ENCODE measurements at places on chromosomes 4 and X.

- no peak for DNase-seq
These were observed 31.5 kb downstream of the IRS4 start for GRCh38 chrX:108704839-108705238.

GRCh38 chr4:243426-243825, 61.8 kb downstream of the ZNF732 start:
- no peak for DNase-seq

GRCh38 chrX:108025954-108026600, 18.8 kb upstream of the VSIG1 start:
- no peak for DNase-seq

GRCh38 chrX:103376979-103377324, 614 bp downstream of the BEX3 start:
- DNase-seq, result peak; percentile 11

DNA sequence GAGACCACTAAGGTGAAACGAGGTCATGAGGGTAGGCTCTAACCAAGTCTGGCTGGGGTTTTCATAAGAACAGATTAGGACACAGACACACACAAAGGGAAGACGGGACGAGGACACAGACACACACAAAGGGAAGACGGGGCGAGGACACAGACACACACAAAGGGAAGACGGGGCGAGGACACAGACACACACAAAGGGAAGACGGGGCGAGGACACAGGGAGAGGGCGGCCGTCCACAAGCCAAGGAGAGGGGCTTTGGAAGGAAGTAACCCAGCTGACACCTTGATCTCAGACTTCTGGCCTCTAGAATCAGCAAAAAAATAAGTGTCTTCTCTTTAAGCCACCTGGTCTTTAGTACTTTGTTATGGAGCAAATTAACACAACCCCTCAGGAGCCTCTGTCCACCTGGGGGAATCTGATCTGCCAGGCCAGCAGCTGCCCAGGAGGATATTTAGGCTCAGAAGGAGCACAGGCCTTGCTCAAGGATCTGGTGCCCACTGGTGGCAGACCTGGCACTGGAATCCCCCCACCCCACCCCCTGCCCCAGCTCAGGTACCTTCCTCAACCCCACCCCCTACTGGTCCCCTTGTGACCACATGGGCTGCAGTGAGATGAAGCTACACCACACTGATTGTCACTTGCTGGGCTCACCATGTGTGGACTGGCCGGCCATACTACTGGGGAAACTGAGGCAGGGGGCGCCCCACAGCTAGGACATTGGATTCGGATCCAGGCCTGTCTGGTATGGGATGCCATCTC, 2.8 kb downstream of the ABLIM2 start:
- DNase-seq, result no peak

GRCh38 chr4:70714079-70714887, 7.5 kb upstream of the RUFY3 start:
- no peak for DNase-seq

DNA sequence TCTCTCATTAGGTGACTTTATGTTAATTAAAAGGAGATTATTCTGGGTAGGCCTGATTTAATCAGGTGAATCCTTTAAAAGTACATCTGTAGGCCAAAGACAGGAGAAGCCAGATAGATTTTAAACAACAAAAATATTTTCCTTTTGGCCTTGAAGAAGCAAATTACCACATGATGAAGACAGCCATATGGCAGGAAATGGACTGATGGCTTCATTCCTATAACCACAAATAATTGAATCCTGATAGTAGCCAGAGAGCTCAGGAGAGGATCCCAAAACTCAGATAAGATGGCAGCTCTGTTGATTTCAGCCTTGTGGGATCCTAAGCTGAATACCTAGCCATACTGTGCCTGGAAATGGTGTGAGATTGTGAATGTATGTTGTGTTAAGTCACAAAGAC, 66.1 kb upstream of the PRKX start:
- DNase-seq, result no peak

DNA sequence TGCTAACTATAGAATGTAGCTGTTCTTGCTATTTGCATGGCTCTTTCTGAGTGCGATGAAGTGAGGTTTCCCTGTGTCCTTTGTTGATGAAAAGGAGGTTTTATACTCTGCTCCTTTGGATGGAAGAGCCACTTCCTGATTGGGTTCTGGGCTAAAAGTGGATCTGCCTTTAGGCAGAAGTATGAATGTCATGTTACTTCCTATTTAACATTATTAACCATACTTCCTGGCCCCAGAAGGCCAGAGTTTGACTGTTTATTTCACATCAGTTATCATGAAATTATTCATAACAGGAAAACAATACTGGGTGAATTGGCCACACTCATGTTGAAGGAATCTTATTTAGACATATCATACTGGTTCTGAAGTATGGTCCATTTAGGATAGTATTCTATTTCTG, 386.2 kb downstream of the PCDH7 start:
- DNase-seq, result no peak

DNA sequence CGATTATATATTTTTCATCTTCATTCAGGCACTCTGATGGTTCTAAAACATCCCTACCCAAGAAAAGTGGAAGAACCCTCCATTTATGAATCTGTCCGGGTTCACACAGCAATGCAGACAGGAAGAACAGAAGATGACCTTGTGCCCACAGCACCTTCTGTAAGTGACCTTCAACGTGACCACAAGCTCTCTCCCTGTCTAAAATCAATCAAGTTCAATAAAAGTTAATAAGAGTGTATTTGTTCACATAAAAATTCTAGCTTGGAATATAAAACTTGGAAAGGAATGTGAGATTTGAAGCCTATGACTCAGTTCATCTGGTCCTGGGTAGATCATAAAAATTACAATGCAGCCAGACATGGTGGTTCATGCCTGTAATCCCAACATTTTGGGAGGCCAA, 36.6 kb downstream of the DAPP1 start:
- DNase-seq, result no peak

- DNase-seq, result no peak
These were observed 57.9 kb downstream of the GPR101 start for GRCh38 chrX:136975684-136976470.

- DNase-seq, result no peak
These were observed 51.1 kb downstream of the TMEM156 start for GRCh38 chr4:38980903-38981676.

DNA sequence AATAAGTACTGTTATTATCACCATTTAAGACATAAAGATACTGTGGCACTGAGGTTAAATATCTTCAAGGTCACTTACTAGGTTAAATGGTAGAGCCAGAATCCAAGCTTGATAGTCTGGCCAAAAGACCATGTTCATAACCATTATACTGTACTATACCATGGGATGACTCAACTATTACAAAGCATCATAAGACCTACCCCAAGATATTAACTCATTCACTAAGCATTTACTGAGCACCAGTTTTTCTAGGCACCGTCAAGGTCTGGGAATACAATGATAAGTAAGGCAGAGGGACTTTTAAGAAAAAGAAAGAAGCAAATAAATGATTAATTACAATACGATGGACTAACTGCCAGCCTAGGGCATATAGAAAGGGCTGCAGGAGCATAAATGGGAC, 95.5 kb upstream of the KCTD8 start:
- no peak for DNase-seq

DNA sequence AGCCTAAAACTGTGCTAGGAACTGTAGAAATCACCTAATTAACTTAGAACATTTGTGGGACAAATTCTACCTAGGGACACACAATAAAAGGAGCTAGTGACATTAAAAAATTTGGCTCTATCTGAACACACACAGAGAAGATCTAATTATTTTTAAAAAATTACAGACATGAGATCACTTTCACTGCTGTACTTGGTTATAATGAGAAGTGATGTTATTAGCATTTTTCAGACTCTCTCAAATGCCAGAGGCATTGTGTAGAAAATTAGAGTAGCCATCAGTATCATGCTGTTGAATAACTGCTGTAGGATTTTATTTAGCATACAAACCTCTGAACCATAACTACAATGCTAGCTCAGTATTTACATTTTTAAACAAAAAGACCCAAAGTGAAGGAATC, 109.1 kb upstream of the ANK2 start:
- DNase-seq, result no peak

DNA sequence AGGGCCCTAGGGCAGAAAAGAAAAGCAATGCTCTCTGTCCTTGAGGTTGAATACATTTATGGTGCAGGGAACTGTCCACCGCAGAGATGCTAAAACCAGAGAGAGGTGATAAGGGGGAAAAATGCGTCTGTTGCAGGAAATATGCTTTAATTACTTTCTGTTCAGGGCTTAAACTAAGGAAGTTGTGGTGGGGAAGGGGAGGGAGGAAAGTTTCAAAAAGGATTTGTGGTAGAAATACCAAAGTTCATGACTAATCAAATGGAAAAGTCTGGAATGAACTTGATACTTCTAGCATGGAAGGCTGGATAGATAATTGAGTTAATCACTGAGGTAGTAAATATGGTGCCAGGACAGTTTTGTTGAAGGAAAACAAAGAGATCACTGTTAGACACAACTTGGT, 99.0 kb downstream of the ASB9 start:
- DNase-seq, result no peak

DNA sequence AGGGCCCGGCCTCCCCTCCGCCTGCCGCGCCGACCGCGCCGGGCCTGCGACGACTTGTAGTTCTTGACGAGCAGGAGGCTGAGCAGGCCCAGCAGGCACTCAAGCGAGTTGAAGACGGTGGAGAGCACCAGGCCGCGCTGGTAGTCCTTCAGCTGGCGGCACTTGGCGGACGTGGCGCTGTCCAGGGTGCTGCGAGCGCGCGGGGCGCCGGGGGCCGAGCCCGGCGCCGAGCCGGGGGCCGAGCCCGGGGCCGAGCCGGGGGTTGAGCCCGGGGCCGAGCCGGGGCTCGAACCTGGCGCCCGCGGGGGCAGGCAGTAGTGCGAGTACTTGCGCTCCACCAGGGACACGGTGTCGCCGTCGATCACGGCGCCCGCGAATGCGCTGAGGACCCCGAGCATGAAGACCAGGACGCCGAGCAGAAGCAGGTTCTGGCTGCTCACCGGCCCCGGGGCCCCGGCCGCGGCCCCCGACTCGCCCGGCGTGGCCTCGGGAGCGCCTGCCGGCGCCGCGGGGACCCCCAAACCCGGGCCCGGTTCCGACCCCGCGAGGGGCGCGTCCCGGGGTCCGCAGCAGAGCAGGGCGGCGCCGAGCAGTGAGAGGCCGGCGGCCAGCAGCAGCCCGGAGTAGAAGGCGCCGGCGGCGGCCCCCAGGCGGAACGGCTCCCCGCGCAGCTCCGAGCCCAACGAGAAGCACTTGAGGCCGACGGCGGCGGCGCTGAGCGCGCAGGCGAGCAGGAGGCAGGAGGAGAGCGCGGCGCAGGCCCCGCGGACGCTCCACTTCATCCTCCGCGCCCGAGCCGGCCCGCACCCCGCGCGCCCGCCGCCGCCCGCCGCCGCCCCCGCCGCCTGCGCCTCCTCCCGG, 584 bp downstream of the TMEM271 start:
- DNase-seq, result no peak

DNA sequence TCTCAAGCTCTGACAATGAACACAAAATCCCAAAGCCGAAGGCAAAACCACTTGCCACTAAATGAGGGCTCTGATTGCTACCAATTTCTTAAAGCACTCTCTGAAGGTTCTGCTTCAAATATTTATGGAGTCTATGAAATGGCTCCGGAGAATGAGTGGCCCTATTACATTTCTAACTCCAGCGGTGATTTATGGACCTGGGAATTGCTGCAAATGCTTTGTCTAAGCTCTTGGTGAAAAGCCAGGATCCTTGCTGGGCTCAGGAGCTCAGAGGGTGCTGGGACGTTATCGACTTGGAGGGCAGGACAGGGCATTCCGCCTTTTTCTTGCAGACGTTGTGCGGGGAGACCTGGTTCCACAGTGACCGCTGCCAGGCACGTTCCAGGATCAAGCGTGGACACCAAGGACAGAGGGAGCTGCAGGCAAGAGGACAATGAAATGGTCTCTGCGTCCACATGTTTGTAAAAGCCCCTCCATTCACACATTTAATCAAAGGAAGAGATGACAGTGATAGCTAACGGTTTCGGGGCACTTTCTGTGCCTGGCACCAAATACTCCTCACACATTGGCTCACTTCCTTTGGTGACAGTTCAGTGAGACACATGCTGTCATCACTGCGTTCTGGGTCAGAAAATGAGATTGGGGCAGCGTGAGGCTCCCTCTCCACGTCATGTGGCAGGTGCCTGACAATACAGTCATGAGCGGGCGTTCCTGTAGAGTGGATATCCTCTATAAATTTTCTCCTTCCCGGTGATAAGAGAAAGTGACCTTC, 58.8 kb downstream of the C4orf50 start:
- DNase-seq, result no peak

DNA sequence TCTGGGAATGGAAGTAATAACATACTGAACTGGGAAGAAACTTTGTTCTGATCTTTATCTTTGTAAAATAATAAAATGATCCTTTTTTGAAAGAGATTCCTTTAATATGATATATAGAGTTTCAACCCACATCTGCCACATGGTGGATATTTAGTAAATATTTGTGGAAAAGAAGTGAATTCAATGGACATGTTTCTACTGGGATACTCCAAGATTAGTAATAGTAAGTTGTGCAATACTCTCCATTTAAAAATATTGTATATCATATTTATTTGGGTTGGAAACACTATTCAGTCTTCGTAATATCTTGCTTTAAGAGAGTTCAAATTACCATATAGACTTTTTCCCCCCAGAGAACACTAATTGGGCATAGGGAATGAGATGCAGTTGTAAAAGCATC, 17.8 kb upstream of the ARSJ start:
- no peak for DNase-seq

GRCh38 chr4:151676301-151676700, 84.5 kb downstream of the GATB start:
- no peak for DNase-seq

- no peak for DNase-seq
These were observed 2.0 kb upstream of the ARX start for GRCh38 chrX:25017667-25018247.

DNA sequence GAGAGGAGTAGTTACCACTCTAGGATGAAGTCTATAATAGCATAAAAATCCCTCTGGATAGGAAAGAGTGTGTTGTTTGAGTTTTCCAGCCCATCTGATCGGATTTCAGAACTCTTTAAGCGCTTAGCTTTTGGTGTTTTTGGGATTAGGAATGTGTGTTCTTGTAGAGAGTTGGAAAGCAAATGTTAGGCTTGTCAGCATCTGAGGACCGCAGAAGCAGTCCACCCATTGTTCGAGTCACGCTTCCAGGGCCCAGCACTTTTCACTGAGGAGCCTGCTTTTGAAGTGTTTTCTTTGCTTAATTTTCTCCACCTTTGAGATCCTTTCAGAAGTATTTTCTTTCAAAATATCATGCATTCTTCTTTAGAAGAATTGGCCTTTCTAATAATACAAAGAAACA, 306.2 kb downstream of the TENM3 start:
- no peak for DNase-seq

DNA sequence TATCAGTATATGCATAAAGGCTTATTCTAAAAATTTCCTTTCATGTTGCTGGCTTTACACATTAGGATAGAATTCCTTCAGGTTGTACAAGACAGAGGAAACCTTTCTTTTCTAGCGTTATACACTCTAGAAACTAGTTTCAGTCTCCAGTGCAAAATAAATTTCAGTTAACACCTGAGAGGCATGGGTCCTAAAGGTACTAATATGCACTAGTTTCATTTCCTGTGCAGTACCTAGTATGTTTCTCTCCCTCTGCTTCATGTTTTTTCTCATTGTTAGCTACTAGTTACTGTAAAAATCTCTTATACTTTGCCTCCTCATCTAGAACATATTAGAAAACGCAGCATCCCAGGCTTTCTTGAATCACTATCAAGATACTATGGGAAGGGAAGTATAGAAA, 54.0 kb downstream of the SNX25 start:
- DNase-seq, result no peak

Data from anterior cingulate cortex (tissue), 58 donors.